ENCODE measurements at places on chromosomes 5 and 9.

- DNase-seq: no peak
Measured at GRCh38 chr5:23446424-23446823, 61.0 kb upstream of the PRDM9 start.

- no peak for DNase-seq
Measured at GRCh38 chr9:5825895-5826622, 6.9 kb downstream of the ERMP1 start.

DNA sequence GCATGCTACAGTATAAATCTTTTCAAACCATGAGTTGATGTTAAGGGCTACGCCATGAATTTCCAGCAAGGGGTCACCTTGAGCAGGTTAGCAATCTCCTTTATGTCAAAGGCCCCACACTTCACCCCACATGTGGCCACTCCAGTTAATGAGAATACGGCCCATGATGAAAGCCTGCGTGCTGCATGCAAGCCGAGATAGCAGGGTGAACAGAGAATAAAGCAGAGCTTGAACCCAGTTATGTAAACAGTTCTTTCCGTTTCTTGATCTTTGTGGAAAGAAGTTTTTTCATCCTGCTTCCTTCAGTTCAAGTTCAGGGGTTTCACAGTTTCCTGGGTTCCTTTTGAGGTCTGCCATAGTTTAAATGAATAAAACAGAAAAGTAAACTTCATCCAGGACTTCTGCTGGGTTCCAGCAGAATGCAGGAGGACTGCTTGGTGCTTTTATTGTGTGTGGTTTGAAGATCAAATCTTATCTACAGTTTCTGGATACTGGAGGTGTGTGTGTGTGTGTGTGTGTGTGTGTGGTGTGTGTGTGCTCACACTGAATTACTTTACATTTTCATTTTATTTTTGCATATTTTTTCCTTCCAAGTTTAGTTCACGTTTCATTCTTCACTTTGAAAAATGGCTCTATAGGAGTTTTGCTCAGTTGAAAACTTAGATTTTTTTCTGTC is 87.1 kb downstream of the HMHB1 start:
- no peak for DNase-seq

- DNase-seq: no peak
Measured at GRCh38 chr5:74237571-74238145, 402.9 kb downstream of the ENC1 start.

DNA sequence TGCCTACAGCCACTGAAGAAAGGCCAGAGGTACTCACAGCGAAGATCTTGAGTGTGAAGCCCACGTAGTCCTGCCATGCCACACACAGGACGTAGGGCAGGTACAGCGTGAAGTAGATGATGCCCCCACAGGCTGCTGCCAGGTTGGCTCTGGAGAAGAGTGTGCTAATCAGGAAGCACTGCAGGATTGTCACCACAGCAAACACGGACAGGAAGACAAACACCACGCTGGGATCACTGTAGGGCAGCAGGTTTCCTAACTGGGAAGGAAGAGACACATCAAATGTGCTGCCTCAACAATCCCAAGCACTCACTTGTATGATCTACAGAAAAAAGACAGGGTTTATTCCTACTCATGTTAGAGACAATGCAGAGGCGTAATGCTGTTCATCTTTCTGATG is 63.0 kb downstream of the NIPSNAP3B start:
- DNase-seq: no peak

GRCh38 chr5:168976311-168976970 is 324.5 kb downstream of the SLIT3 start:
- DNase-seq: no peak

DNA sequence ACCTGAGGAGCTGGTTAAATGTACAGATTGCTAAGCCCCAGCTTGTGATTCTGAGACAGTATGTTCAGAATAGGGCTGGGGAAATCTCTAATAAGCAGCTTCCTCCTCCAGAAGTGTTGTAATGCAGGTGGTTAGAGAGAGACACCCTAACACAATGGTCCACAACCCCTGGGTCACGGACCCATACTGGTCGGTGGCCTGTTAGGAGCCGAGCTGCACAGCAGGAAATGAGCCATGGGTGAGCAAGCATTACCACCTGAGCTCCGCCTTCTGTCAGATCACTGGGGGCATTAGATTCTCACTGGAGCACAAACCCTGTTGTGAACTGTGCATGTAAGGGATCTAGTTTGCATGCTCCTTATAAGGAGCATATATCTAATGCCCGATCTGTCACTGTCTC is 61.8 kb downstream of the SLC36A1 start:
- no peak for DNase-seq

DNA sequence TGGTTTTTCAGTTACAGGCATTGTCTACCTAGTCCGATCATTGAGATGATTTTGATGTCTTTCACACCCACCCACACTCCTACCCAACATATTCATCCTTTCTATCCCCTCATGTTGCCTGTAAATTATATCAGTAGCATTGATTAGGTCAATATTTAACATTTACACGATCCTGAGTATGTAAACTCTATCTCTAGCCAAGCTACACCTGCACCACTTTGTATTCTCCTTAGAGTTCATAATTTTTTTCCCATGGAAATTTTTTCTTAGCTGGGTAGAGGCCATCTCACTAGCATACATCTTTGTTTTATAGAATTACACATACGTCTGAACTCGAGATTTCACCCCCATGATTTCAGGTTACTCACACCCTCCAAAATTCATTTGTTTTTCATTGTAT is 30.6 kb downstream of the GCNT4 start:
- no peak for DNase-seq

- DNase-seq: no peak
Measured at GRCh38 chr9:108142504-108143201, 653.1 kb upstream of the KLF4 start.

DNA sequence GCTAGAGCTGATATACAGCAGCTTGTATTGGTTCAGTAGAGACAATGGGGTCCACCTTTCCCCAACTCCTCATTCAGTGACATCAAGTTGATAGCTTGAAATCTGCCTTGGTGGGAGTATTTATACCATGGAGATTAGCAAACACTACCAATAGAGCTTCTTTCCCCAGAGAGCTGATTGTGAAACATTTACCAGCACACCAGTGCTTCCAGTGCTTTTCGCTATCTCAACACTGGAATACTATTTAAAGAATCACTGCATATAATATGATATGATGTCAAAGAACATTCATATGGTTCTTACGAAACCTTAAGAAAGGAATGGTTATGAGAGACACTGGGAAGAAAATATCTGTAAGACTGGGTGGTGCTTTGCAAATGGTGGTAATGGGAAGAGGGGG is 21.8 kb upstream of the RNF145 start:
- no peak for DNase-seq

- DNase-seq: no peak
Measured at GRCh38 chr9:134557331-134557730, 84.3 kb upstream of the COL5A1 start.

DNA sequence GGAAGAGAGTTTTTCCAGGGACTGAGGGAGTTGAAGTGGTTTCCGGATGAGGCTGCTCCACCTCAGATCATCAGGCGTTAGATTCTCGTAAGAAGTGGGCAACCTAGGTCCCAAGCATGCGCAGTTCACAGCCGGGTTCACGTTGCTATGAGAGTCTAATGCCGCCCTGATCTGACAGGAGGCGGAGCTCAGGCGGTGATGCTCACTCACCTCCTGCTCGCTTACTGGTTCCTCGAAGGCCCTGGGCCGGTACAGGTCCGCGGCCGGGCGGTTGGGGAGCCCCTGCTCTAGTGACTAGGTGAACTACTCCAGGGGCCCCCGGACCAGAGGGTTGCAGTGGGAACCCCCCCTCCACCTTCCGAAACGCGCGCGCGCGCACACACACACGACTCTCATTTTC is 997 bp upstream of the RNF130 start:
- DNase-seq: no peak

GRCh38 chr5:124948754-124949275 is 202.4 kb upstream of the ZNF608 start:
- DNase-seq: no peak

- no peak for DNase-seq
Measured at GRCh38 chr9:36132086-36132485, 4.4 kb upstream of the GLIPR2 start.

DNA sequence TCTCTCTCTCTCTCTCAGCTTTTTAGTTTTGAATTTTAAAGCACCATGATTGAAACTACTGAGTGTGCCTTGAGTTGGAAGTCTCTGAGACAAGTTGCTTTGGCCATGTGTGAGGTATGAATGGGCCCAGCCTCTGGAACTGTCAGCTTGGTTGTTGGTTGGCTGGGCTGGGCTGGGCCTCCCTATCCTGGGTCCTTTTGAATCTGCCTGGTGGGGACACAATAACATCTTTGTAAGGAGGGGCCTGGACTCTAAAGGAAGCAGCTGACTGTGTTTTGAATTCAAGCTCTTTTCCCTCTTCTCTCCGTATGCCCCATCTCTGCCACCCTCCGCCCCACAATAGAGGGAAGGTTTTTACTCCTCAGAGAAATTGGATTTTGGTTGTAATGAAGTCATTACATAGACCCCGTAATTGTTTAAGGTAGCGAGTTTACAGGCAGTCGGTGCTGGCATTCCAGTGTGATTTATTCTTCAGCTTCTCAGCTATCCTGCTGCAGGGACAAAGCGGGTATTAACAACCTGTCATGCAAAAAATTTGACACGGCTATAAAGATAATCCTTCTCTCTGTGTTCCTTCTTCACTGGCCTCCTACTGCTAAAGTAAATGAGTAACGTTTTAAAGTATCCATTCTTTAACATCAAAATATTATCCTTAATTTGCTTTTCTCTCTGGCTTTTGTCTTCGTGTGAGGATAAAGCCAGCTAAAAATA is 105.4 kb downstream of the DAPK1 start:
- DNase-seq: no peak

- DNase-seq: no peak
Measured at GRCh38 chr5:176895831-176896230, 3.3 kb downstream of the HK3 start.

- DNase-seq: no peak
Measured at GRCh38 chr5:176812269-176813259, 2.2 kb downstream of the UNC5A start.

DNA sequence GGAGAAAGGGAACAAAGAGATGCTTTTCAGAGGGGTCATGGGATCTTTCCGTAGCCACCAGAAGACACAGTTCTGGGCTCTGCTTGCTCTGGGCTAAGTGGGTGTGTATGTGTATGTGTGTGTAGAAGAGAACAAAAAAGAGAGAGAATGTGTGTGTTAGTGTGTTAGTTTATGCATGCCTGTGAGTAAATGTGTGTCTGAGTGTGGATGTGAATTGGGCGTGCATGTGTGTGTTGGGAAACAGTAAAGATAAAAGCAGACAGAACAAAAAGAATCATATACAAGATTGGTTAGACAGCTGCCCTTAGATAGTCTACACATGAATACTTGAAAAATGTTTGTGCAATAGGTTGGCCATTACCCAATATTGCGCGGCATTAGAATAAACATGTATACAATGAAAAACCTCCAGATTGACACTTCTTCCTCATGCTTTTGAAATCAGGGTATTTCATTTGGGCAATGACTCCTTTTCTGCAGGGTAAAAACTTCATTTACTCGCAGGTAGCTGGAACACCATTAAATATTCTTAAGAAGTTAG is 36.5 kb upstream of the HSPA9 start:
- DNase-seq: no peak

DNA sequence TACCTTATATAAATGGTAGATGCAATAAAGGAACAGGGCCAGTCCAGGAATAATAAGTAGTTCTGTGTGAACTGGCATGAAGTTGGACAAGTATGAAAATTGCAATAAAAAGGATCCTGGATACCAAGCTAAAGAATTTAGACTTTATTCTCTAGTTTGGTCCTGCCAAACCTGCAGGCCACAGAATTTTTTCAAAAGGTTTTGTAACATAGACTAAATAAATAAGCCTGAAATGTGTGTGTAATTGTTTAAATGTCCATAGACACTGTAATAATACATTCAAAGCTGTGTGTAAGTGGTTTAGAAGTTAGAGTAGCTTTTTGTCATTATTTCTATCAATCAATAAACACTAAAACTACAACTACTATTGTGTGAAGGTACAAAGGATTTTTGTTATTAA is 75.8 kb upstream of the PLPP1 start:
- no peak for DNase-seq

DNA sequence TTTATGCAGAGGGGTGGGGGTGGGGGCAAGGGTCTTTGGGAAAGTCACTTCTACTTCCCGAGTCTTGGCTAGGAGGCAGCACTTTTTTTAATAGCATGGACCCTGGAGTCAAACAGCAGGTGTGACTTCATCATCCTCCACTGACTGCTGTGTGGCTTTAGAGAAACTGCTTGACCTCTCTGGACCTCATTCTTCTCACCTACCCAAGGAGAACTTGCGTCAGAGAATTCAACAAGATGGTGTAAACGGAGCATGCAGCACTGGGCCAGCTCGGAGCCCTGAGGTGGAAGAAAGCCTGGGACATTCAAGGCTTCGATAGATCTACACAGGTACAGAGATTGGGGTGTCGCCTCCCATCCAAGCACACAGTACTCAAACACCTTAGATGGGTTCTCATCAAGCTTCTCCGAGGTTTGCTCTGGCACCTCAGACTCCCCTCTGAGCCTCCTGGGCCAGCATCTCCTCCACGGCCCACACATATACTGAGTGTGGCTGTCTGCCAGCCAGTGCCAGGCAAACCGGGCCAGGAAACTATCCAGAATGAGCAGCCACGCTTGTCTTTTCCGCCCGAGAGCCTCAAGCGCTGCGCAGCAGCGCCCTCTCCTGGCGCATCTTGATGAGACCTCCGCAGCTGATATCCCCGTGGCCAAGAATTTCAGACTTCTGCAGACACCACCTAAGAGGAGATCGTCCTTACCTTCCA is 4.6 kb upstream of the SLC25A48 start:
- DNase-seq: no peak

GRCh38 chr5:169740435-169740834 is 103.4 kb downstream of the DOCK2 start:
- DNase-seq: no peak

DNA sequence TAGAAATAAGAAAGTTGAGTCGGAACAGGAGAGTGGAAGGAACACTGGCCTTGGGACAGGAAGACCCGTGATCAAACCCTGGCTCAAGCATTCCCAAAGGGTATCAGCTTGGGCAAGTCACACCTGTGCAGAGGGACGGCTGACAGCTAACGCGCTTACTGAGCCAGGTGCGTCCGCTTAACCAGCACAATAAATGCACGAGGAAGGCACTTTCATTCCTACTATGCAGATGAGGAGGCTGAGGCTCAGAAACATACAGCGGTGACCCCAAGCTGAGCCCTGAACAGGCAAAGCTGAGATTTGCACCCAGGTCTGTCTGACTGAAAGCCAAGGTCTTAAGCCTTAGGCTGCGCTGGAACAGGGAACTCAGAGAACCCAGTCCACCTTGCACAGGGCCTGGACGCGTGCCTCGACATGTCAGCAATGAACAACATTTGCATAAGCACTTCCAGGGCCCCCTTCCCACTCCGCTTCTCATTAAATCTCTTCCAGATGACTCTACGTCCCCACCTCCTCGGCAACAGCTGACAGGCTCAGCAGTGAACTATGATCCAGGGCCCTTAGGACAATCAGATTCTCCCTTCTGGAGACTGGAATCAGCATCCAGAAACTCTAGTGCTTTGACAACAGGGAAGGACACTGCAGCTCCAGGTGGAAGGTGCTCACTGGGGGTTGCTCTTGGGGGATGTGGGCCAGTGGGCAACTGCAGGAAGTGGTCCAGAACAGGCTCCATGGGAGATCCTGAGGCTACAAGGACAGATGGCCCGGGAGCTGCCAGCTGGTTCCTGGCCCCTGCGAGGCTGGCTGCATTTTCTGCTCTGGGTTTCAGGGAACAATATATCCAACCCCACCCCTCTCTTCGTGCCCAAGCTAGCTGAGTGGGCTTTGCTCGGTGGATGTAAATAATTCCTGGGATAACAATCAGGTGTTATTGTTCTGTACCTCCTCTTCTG is 35.2 kb downstream of the SH3PXD2B start:
- no peak for DNase-seq
